ENCODE measurements at places on chromosomes 3 and 15. TPM values are rescaled to one million over a fixed set of nuclear protein-coding genes. Genes with fewer than 3 reads are reported as not detected.

Gene COLQ
- total RNA-seq, result 2.8 TPM

Gene CHDH
- total RNA-seq, result 3.0 TPM

Gene FGF12
- total RNA-seq, result 3.0 TPM

Gene MASP1
- 1.4 TPM for total RNA-seq

Gene C3orf38
- 36.3 TPM for total RNA-seq

Gene ADGRG7
- not detected for total RNA-seq

Gene COMMD2
- 57.6 TPM for total RNA-seq

Gene SKOR1
- 0.49 TPM for total RNA-seq

Gene IMPG2
- total RNA-seq, result 0.40 TPM

Gene CDV3
- 174 TPM for total RNA-seq

Gene LINGO1
- total RNA-seq, result 36.8 TPM

Gene GPR27
- 9.4 TPM for total RNA-seq

Gene FRG2C
- total RNA-seq, result not detected

Gene NPAP1
- total RNA-seq, result 0.30 TPM

Gene SKIL
- 18.0 TPM for total RNA-seq

- H3K36me3 ChIP-seq, result no peaks in the 10 kb centered on the region
- peak; percentile 50 for DNase-seq
- peaks cover 49% of the 10 kb centered on the region for H3K27me3 ChIP-seq
- no peak overlapping the region for H3K4me3 ChIP-seq
- no peak overlapping the region for H3K27ac ChIP-seq
These were observed 8.9 kb downstream of the ECE2 start for GRCh38 chr3:184284696-184285095.

DNA sequence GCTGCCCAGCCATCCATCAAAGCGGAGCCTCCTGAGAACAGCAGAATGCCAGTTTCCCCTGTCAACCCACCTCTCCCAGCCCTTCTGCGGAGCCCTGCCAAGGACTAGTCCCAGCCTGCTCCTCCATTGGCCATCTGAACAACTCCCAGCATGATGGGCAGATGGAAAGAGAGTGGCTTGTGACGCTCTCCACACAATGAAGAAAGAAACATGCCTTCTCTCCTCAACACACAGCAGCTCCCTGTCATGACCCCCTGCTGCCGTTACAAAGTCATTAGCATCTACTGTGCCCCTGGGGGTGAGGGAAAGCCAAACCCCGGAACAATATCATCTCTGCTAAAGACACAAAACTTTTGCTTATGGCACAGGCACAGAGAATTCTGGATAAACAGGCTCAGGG is 33.6 kb downstream of the MECOM start:
- H3K27me3 ChIP-seq, result no peaks in the 10 kb centered on the region
- no peaks in the 10 kb centered on the region for H3K36me3 ChIP-seq
- no peak overlapping the region for H3K4me3 ChIP-seq
- no peak for DNase-seq
- H3K4me1 ChIP-seq, result peaks cover 21% of the 10 kb centered on the region

DNA sequence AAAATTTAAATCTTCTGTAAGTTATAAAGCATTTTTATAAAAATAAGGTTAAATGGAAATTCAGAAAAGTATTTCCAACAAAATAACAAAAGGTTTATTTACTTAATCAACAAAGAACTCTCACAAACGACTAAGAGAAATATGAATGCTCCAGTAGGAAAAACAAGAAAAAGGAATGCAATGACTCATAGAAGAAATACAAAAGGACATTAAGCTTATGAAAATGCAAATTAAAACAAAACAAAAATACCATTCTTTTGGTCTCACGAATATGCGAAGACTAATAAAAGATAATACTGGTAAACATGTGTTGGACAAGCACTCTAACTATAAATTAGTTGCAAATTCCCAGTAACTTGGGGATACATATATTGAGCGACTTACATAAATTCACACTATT is 17.5 kb upstream of the TBC1D5 start:
- no peak for DNase-seq
- H3K27me3 ChIP-seq, result no peaks in the 10 kb centered on the region
- no peaks in the 10 kb centered on the region for H3K36me3 ChIP-seq
- no peaks in the 10 kb centered on the region for H3K4me1 ChIP-seq
- H3K4me3 ChIP-seq, result no peak overlapping the region

- DNase-seq, result no peak
- no peaks in the 10 kb centered on the region for H3K36me3 ChIP-seq
- H3K4me3 ChIP-seq, result peak overlapping the region; percentile 78
- peaks cover 95% of the 10 kb centered on the region for H3K27me3 ChIP-seq
- H3K4me1 ChIP-seq, result peaks cover 59% of the 10 kb centered on the region
- H3K27ac ChIP-seq, result no peak overlapping the region
These were observed 14.9 kb upstream of the AEN start for GRCh38 chr15:88606070-88606794.

DNA sequence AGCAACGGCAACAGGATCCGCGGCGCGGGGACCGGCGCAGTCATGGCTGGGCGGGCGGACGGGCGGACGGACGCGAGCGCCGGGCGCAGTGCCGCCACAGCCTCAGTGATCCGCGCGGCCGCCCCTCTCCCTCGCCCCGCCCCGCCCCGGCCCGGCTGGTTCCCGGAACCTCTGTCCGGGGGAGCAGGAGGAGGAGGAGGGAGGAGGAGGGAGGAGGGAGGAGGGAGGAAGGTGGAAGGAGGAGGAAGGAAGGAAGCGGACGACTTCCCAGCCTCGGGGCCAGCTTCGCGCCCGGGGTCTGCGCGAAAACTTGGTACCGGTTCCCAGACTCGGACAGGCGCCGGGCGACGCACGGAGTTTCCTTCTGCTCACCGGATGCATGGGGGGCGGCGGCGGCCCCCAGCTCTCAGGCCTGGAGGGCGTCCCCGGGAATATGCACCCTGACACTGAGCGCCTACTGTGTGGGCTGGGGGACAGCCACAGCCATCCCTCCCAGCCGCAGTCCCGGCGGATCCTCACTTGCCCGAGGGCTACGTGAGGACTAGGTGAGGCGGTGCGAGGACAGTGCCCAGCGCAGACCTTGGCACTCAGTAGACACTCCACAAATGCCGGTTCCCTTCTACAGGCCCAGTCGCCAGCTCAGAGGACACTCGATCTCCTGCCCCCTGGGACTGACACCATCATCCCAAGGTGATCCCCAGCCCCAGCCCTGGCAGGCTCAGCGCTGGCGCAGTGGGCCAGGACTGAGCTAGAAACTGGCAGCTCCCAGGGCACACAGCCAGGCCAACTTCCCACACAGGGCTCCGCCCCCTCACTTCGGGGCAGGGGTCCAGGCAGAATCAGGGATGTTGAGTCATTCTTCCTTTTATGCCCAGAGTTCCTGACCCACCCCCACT is at the start of gene SHISA5:
SHISA5 (minus strand) TSS at position 124 of the 896 bp plus-strand sequence; CDS start at position 44, 80 bp downstream.
- H3K4me3 ChIP-seq, result peak within 1 kb of the TSS; percentile 88
- peaks cover 6% of the 10 kb centered on the region for H3K4me1 ChIP-seq
- no peaks in the 10 kb centered on the region for H3K36me3 ChIP-seq
- no peak within 1 kb of the TSS for H3K27ac ChIP-seq

GRCh38 chr3:188889054-188889491 is 282.7 kb upstream of the TPRG1 start:
- H3K4me3 ChIP-seq, result no peak overlapping the region
- no peaks in the 10 kb centered on the region for H3K36me3 ChIP-seq
- no peak overlapping the region for H3K27ac ChIP-seq
- no peaks in the 10 kb centered on the region for H3K4me1 ChIP-seq

- no peak overlapping the region for H3K4me3 ChIP-seq
- DNase-seq, result no peak
- no peak overlapping the region for H3K27ac ChIP-seq
- H3K4me1 ChIP-seq, result peaks cover 6% of the 10 kb centered on the region
- H3K27me3 ChIP-seq, result peaks cover 8% of the 10 kb centered on the region
- H3K36me3 ChIP-seq, result no peaks in the 10 kb centered on the region
These were observed 3.2 kb upstream of the PGPEP1L start for GRCh38 chr15:99010768-99011167.

DNA sequence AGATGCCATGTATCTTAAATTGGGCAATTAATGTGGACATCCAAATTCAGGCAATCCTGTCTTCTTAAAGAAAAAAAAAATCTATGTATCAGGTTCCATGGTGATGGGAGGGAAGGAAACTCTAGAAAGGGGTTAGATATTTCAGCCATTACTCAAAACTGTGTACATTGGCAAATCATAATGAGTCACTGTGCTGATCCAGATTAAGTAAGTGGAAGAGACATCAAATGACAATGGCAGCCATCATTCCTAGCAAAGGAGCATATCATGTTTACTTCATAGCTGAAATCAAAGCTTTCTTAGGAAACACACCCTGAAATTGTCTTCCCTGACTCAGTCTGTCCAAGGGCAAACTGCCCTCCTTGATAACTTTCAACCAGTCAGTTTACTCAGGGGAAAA is 713.3 kb upstream of the GBE1 start:
- H3K4me1 ChIP-seq, result no peaks in the 10 kb centered on the region
- no peak for DNase-seq
- H3K4me3 ChIP-seq, result no peak overlapping the region
- no peaks in the 10 kb centered on the region for H3K27me3 ChIP-seq
- no peaks in the 10 kb centered on the region for H3K36me3 ChIP-seq
- no peak overlapping the region for H3K27ac ChIP-seq

GRCh38 chr15:29668120-29668602 is 154.1 kb downstream of the TJP1 start:
- no peaks in the 10 kb centered on the region for H3K27me3 ChIP-seq
- peak; percentile 72 for DNase-seq
- no peak overlapping the region for H3K27ac ChIP-seq
- H3K36me3 ChIP-seq, result no peaks in the 10 kb centered on the region
- H3K4me3 ChIP-seq, result peak overlapping the region; percentile 15

DNA sequence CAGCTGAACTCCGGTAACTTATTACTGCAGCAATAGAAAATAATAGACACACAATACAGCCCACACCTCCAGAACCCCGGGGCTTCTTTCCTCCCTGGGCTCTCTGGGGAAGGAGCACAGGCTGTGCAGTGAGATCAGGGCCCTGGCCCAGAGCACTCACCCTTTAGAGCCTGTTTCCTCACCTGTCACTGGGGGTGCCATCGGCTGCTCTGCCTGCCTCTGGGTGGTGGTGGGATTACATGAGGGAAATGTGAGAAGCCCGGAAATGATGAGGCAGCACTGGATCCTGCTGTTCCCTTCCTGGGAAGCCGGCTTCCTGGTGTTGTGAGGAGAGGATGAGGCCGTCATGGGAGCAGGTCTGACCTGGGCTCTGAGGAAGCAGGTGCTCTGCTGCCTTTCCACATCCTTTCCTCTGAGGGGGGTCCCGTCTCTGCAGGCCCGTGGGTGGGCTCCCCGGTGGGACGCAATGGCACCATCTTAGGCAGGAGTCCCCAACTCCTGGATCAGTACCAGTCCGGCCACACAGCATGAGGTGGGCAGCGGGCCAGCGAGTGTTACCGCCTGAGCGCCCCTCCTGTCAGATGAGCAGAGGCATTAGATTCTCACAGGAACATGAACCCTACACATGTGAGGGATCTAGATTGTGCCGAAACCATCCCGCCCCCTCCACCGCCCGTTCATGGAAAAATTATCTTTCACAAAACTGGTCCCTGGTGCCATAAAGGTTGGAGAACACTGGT is 220.9 kb upstream of the CTDSPL start:
- H3K4me1 ChIP-seq, result no peaks in the 10 kb centered on the region
- DNase-seq, result no peak
- H3K36me3 ChIP-seq, result peaks cover 2% of the 10 kb centered on the region
- H3K27me3 ChIP-seq, result no peaks in the 10 kb centered on the region
- no peak overlapping the region for H3K4me3 ChIP-seq

DNA sequence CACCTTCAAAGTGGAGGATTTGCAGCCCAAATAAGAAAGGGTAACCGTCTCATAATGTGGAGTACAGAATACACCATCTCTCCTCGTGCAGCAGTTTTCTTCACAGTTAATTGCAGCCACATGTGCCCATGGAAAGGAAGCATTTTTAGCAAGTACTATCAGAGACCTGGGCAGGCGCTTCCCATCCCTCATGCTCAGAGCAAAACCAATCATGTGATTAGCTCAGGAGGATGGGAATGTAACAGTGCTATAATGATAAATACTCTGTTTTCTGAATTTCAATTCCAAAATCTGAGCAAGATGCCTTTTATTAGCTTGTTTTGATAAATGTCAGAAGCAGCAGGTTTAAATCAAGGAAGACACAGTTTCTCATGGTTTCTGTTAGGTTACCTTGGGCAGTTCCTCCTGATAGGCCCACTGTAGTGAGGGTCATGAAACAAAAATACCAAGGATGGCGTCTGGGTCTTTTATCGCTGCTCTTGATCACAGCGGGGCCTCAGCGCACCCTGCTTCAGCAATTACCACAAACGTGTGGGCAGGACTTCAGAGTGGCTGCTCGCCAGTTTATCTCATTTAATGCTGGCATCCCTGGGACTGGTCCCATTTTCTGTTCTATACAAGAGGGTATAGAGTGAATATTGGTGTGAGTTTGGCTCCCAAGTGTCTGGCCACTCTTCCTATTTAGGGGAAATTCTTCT is 92.6 kb upstream of the VGLL4 start:
- H3K4me1 ChIP-seq, result no peaks in the 10 kb centered on the region
- H3K4me3 ChIP-seq, result no peak overlapping the region
- no peak overlapping the region for H3K27ac ChIP-seq
- no peak for DNase-seq
- no peaks in the 10 kb centered on the region for H3K36me3 ChIP-seq
- peaks cover 17% of the 10 kb centered on the region for H3K27me3 ChIP-seq

- H3K27ac ChIP-seq, result peak overlapping the region; percentile 57
- H3K27me3 ChIP-seq, result no peaks in the 10 kb centered on the region
- no peak for DNase-seq
- H3K4me3 ChIP-seq, result peak overlapping the region; percentile 84
- H3K36me3 ChIP-seq, result peaks cover 2% of the 10 kb centered on the region
- peaks cover 47% of the 10 kb centered on the region for H3K4me1 ChIP-seq
These were observed 2.9 kb downstream of the RAB43 start for GRCh38 chr3:129118745-129119144.

DNA sequence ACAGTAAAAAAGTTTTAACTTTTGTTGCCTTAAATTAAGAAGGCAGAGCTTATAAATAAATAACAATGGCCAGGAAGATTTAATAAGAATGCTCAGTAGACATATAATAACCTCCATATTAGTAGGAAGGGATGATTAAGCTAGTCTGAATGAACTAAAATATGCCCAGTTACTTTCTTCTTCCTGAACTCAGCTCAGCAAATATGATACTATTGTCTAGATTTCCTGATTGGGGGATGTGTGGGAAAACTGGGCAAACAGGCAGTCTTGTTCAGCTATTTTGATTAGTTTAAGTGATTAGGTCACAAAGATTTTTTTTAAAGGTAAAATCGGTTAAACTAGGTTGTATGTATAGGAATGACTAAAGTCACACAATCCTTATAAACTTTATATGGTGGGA is 167.2 kb upstream of the SLC2A2 start:
- H3K4me1 ChIP-seq, result peaks cover 8% of the 10 kb centered on the region
- DNase-seq, result no peak
- H3K27me3 ChIP-seq, result no peaks in the 10 kb centered on the region

GRCh38 chr15:80202016-80202315 is 49.2 kb downstream of the FAH start:
- peaks cover 3% of the 10 kb centered on the region for H3K4me1 ChIP-seq
- H3K27ac ChIP-seq, result no peak overlapping the region
- H3K36me3 ChIP-seq, result peaks cover 2% of the 10 kb centered on the region
- H3K27me3 ChIP-seq, result no peaks in the 10 kb centered on the region

- DNase-seq, result no peak
- no peak overlapping the region for H3K4me3 ChIP-seq
- H3K27me3 ChIP-seq, result no peaks in the 10 kb centered on the region
These were observed 17.6 kb downstream of the SEMA3F start for GRCh38 chr3:50172626-50173220.

Measured in neural crest cell (in vitro differentiated cells).